ENCODE measurements at places on chromosomes 4 and X.
A peak's percentile ranks its signal among the peaks of the same experiment; 100 is the strongest.

DNA sequence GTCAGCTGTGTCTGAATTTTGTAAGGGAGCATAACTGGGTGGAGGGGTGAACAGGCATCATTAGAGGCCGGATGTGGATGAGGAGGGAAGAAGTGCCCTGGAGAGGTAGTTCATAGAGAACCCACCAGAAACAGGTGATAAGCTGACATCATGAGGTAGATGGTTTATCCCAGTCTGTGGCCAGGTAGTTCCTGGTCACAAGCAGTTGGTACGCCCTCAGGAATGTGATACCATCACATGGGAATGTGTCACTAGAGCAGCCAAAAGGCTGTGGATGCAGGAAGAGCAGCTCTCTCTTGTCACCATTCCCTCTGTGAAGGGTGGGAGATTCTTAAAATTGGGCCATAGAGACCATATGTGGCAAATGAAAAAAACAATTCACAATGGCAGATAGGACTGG, 21.9 kb downstream of the MSN start:
- no peak for DNase-seq

DNA sequence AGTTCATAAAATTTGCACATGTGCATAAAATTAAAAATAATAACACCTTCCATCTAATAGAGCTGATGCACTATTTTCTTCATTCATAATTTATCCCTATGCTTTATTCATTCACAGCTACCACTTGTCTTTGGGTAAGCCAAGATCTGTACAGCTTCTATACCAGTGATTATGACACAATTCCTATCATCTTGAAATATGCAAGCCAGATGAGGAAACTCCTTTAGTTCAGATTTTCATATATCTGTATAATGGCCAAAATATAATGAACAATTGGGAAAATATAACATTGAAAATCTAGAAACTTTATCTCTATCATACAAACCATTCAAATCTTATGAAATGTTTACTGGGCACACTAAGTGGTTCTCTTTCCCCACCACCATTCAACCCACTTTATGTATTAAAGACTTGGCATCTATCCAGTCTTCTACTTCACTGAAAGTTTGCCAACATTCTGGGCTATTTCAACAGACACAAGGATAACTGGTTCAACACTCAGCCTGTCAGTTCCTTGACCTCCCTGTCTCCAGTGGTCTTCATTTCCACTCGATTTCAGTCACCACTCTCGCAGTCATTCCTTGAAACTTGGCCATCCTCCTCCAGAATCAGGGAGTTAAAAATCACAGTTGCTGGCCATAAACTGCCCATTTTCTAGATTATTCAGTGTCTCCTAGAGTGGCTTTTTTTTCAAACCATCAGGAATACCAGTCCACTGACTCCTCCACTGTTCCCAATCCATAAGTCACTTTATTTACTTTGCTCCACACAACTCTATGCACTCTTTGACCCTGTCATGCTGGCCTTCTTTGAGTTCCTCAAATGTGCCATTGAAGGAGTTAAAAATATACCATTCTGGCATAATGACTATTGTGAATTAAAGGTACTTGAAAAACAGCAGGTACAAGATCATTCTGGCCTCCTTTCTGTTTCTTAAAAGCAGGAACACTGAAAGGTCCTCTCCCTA, 85.5 kb downstream of the CAMK2D start:
- no peak for DNase-seq

GRCh38 chrX:146363919-146364318, 445.7 kb upstream of the CXorf51B start:
- no peak for DNase-seq

- DNase-seq = no peak
These were observed 13.7 kb downstream of the PFKFB1 start for GRCh38 chrX:54980334-54980733.

GRCh38 chr4:55904576-55904975, 44.2 kb upstream of the CEP135 start:
- no peak for DNase-seq

GRCh38 chr4:80074069-80074468, 1.0 kb upstream of the ANTXR2 start:
- no peak for DNase-seq

DNA sequence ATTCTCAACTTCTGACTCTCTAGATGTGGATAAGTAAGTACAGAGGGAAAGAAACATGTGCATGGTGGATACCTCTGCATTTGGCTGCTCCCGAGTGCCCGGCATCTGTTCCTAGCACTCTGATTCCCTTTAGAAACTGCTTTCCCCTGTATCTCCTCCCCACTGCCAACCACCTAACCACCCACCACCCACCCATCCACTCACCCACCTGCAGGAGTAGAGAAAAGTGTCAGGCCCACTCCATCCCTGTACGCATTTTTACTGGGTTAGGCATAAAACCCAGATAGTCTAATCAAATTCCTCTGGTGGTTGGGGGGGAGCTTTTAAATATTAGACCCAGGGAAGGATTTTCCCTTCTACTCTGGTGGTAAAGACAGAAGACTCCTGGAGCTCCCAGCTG, 63.0 kb downstream of the TMEM154 start:
- DNase-seq = no peak

- DNase-seq = no peak
These were observed 132.8 kb upstream of the STIM2 start for GRCh38 chr4:26727844-26728243.

DNA sequence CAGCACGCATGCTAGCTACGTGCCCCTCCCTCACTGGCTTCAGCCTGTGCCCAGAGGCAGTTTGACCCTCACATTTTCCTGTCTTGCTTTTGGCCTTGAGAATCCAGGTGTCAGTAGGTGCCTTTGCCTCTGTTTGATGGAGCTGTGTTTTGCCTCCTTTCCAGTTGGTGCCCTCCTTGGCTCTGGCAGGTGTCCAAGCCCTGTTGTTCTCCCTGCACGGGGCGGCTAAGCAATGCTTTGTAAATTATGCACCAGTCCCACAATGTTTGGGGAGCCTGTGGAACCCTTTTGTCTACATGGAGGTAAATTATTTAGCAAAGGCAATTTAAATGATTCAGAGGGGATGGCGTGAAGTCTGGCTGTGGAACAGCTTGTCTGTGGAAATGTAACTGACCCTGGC, 202.9 kb upstream of the BOD1L1 start:
- no peak for DNase-seq

GRCh38 chrX:21479695-21480270, 105.6 kb downstream of the CNKSR2 start:
- no peak for DNase-seq

DNA sequence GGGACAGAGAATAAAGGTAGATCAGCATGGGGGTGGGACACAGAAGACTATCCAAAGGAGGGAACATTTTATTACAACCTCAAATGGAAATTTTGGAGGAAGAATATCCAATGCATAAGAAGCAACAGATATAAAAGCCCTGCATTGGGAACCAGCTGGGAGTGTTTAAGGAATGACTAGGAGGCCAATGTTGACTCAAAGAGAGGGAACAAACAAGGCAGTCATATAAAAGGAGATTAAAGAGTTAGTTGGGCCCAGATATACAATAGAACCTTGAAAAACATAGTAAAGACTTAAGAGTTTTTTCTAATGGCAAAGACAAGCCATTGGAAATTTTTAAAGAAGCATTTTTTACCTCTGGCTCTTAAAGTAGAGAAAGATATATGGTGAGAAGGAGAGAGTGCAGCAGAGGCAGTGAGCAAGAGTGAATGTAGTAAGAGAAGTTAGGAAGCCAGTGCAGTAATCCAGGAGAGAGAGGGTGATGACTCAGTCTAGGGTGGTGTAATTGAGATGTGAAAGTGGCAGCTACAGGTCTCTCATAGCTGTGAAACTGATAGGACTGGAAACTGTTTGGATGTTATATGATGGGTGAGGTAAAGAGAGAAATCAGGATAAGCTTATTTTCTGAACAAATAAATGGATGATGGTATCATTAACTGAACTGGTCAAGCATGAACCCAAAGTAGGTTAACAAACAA, 182.2 kb upstream of the ATOH1 start:
- no peak for DNase-seq

DNA sequence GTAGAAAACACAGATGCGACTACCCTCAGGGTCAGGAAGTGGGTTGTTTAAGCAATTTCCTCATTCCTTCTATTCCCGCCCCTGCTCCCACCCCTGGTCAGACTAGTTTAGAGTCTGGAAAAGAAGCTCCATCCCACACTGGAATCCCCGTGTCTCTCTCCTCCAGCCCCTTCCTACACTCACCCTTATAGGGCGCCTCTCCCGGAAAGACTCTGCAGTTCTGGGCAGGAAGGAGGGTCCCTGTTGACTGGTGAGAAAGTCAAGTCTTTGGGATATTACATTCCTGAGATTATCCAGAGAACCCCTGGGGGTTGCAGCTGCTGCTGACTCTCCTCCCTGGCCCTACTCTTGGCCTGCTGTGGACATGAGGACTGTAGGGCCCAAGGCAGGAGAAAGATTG, 11.9 kb downstream of the STARD8 start:
- no peak for DNase-seq

DNA sequence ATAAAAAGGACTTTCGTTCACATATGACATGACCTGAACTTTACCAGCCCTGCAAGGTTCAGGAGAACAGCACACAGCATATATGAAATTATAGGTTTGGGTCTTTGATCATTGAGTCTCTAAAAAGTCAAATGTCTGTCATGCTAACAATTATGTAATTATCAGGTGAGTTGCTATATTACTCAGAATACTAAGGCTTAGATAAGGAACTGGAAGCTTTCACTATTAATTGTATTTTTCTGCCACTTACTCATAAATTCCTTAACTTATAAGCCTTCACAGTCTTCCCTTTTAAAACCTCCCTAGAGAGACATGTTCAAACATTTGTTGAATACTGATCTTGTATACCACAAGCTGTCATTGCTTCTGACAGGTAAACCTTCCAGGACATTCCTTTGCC, 292.8 kb upstream of the MAGEB2 start:
- DNase-seq = no peak

DNA sequence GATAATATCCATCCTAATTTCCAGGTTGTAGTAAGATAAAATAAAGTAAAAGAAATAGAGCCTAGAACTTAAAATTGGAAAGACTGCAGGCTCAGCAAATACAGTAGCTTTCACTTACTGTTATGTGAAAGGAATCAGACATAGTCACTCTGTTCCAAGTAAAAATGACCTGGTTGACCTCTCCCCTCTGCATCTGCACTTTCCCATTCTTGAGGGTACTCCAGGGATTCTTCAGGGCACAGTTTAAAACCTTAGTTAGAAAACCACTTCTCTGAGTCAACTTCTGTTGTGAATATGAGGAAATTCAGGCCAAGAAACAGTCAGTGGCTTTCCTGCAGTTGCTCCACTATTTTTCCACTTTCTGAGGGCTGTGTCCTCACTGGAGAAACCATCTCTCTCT, 42.9 kb downstream of the FRAS1 start:
- no peak for DNase-seq

GRCh38 chrX:10166731-10167151, 10.0 kb downstream of the CLCN4 start:
- no peak for DNase-seq

DNA sequence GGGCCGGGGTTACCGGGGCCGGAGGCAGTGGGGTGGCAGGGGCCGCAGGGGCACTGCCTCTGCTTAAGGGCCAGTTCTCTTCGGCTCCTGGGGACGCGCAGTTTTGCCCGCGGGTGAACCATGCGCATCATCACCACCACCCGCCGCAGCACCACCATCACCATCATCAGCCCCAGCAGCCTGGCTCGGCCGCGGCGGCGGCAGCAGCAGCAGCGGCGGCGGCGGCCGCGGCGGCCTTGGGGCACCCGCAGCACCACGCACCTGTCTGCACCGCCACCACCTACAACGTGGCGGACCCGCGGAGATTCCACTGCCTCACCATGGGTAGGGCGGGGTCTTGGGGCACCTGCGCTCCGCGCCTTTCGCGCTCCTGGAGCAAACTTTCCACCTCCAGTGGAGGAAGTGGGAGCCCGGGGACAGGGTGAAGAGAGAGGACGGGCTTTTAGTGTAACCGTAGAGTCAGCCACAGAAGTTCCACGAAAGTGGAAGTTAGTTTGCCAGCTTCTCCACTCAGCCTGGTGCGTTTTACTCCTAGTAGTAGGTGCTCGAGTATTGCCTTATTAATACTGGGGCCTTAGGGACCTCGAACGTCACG, 729 bp downstream of the GSX2 start:
- no peak for DNase-seq

GRCh38 chr4:16192631-16193518, 33.4 kb downstream of the TAPT1 start:
- DNase-seq = no peak

GRCh38 chr4:172256820-172257219, 443.6 kb downstream of the GALNTL6 start:
- DNase-seq = no peak

GRCh38 chrX:21725496-21725895, 32.4 kb downstream of the SMPX start:
- DNase-seq = no peak

GRCh38 chr4:110248100-110248499, 49.7 kb upstream of the ELOVL6 start:
- no peak for DNase-seq

DNA sequence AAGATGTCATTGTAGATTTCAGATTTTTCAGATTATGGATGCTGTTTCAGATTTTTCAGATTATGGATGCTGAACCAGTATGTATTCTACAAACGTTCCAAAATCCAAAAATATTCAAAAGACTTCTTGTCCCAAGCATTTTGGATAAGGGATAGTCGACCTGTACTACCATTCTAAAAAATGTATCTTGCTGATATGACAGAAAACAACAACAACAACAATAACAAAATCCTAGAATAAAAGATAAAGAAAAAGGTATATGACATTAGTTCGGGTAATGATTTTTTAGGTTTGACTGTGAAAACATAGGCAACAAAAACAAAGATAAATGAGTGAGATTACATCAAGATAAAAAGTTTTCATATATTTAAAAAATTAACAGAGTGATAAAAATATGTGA, 122.1 kb downstream of the GABRA2 start:
- no peak for DNase-seq

- peak; percentile 53 for DNase-seq
These were observed 4.2 kb upstream of the ZNF157 start for GRCh38 chrX:47366041-47366722.

DNA sequence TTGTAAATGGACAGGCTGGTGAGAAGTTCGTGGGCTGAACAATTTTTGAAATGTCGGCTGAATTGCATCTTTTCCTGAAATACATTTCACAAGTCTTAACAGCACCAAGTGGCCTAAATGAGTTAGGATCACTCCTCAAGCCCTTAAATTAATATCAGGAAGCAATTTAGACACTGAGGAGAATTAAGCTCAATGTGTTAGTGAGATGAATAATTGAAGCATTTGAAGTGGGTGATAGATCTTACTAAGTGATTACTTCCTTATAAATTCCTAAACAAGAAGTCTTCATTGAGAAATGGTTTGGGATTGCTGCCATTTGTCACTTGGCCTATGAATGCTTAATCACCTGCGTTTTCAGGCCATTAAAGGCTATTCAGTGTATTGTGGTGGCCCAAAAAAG, 116.8 kb downstream of the NAA11 start:
- no peak for DNase-seq
